ENCODE measurements at places on chromosomes 1 and 21.

GRCh38 chr1:83632906-83633305 is 366.0 kb downstream of the TTLL7 start:
- no peak for DNase-seq

- DNase-seq: peak; percentile 64
Observed at GRCh38 chr1:196558411-196558810, 49.8 kb downstream of the KCNT2 start.

- no peak for DNase-seq
Observed at GRCh38 chr1:74180490-74180889, 17.5 kb downstream of the LRRIQ3 start.

GRCh38 chr1:62841587-62842169 is 57.7 kb downstream of the ATG4C start:
- DNase-seq: peak; percentile 56

DNA sequence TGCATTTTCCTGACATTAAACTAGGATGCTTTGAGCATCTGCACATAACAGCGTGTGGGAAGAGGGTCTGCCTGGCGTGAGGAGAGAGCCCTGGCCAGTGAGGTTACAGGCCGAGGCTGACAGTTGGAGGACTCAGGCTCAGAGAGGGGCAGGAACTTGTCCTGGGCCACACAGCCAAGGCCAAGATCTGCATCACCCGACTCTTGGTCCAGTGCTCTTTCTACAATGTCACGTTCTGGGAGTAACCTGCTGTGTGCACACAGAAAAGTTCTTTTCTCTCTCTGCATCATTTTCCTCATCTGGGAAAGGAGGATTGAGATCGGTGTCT is 42.8 kb upstream of the RUNX3 start:
- DNase-seq: no peak

GRCh38 chr1:31614414-31615005 is 3.0 kb upstream of the HCRTR1 start:
- DNase-seq: no peak

GRCh38 chr1:212470059-212470458 is 37.3 kb downstream of the NENF start:
- peak; percentile 86 for DNase-seq

DNA sequence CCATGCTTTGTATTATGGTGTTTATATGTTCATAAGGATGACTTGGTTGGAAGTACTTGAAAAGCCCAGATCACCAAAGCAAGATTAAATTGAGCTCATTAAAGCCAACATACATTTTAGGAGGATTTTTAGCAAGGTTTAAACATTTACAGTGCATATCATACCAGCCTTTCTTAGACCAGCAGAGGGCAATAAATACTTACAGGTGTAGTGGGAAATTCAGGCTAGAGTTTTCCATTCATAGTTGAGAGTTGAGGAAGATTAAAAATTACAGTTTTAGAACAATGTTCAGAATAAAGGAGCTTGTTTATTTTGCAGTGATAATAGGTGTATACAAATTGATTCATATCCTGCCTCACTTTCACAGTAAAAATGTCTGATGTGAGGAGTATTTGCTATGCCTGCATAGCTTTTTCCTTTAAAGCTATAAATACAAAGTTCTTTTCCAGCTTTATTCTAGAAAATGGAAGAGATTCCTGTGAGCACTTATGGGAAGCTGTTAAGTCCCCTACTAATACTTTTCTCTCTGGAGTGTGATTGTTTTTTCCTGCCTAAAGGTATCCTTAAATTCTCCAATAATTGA is 35.3 kb downstream of the DTL start:
- DNase-seq: peak; percentile 49

DNA sequence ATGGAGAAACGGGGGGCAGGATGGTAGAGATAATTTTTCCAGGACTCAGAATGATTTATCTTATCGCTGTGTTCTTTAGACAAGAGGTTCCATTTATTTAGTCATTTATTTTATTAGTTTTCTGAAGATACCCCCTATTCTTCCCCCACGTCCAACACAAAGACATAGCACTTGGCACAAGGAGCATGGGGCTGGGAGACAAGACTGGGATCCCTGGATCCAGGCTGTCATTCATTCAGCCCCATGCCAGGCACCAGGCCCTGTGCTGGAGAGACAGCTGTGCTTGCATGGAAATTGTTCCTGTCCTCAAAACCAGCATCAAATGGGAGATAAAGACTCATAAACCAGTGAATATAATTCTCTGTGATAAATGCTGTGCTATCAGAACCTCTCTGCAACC is 27.1 kb upstream of the PLXNA2 start:
- no peak for DNase-seq

GRCh38 chr1:67683316-67683715 is 1.7 kb upstream of the GADD45A start:
- peak; percentile 67 for DNase-seq

DNA sequence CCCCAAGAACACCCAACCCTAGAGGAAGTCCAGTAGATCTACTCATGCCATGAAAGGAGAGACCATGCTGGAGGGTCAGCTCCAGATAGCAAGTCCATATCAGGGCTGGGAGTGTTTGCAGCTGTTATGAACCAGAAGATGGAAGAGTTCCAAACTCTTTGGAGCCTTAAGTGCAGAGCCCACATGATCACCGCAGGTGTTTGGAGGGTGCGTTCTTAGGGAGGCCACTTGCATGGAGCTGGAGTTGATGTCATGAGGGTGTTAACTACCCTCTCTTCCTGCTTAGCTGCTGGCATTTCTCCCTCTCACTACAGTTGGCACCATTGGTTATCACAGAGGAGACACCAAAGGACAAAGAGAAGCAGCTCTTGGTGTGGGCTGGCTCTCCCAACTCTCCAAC is 616.9 kb downstream of the AJAP1 start:
- DNase-seq: no peak

GRCh38 chr1:28886731-28887418 is 27.5 kb upstream of the EPB41 start:
- DNase-seq: peak; percentile 74

- DNase-seq: no peak
Observed at GRCh38 chr1:19802269-19802668, 2.6 kb upstream of the TMCO4 start.

GRCh38 chr1:53462769-53463501 is 3.7 kb downstream of the DMRTB1 start:
- DNase-seq: no peak

DNA sequence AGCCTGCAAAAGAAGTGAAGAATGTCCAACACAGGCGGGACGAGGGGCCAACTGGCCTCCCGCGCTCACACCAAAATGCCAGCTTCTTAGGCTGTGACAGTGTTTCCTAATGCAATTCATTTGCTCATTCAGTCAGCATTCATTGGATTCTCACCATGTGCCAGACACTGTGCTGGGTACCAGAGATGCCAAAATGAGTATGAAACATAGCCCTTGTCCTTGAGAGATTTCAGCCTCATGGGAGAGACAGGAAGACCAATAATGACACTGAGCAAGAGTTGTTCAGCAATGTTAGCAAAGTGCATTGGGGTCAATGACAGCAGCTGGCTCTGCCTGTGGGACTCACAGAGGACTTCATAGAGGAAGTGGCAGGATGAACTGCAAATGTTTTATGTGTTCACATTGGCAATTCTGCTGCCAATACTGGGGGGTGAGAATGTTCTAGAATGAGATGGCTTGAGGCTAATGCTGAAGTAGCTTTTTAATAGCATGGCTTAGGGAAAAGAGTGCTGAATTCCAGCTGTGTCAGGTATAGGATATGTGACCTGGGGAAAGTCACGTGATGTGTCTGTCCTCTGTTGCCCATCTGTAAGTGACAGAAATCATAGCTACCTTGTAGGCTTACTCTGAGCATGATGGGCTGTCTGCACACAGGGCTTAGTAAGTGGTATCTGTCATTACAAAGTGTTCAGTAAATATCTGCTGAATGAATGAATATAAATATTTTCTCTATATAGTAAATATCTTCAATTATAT is 58.3 kb upstream of the KIF26B start:
- no peak for DNase-seq

DNA sequence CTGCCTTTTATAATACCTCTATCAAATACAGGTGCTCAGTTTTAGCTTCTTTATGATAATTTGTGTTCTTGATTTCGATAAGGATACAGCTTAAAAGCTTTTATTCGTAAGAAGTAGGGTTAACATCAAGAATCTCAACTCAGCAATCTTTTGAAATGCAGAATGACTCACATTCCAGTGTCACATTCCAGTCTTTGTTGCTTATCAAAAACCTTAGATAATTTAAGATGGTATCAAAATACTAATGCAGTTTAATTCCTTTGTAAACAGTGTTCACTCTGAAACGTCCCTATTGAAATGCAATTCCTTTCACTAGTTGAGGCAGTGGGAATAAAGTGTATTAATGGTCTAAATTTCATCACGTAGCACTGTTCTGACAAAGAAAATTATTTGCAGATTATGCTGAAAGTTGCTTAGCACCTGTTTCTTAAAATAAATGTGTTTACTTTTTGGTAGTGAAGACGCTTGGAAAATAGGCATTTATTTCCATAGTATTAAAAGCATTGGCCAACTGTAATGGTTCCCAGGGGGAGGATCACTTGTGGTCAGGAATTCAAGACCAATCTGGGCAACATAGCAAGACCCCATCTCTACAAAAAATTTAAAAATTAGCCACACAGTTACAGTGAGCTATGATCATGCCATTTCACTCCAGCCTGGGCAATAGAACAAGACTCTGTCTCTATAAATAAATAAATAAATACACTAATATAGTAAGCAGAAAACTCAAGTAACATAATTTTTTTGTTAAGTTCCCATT is 10.1 kb upstream of the CNN3 start:
- no peak for DNase-seq

GRCh38 chr21:46304955-46305354 is 18.7 kb downstream of the C21orf58 start:
- no peak for DNase-seq

DNA sequence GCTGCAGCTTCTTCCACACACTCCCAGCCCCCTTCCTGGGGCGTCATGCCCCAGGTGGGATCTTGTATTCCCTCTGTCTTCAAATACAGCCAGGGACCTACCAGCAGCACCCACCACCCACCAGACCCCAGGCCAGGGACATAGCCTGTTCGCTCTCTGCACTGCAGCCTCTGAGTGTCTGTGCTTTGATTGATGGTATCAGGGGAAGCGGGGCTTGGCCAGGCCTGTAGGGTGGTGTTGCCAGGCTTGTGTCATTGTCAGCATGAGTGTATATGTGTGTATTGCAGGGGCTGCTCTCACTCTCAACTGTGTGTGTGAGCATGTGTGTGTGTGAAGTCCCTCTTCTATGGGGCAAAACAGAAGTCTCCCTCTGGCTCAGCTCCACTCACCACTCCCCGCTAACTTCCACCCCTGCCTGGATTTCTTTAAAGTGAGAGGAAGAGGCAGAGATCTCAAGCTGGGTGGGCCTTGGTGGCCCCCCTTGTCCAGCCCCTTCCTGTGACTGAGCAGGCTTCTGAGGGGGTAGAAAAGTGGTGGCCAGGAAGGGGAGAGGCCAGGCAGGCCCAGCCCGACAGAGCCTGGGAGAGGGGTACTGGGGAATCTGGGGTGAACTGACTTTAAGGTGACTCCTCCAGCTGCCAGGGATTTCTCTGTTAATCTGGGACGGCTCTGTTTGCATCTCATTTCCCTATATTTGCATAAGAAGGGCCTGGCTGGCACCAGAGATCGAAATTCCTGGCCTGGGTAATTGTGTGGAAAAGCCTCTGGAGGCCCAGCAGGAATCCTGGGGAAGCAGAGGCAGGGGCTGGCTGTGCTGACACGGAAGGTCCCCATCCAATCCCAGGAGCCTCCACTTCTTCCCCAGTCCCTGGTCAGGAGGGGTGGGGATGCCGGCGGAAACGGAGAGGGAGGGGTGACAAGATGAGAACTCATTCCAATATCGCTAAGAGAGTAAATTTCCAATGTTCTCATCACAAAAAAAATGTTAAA is 18.6 kb upstream of the ADGRB2 start:
- DNase-seq: peak; percentile 24

- peak; percentile 86 for DNase-seq
Observed at GRCh38 chr1:185017338-185017737, 28.0 kb upstream of the RNF2 start.

DNA sequence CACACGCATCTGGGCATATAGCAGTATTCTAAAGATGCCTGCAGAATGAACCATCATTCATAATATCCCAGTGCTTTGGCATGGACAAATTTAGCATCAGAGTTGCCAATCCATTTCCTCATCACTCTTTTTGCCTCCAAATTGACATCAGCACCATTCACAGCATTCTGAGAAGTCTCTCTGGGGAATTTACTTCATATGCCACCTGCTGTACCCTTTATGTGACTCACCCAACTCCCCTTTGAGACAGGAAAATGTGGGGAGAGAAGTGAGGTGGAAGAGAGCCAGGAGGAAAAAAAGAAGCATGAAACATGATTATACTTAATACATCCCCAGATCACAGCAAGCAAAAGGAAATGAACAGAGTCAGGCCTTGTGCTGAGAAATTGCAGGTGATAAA is 37.4 kb downstream of the RAB3B start:
- DNase-seq: no peak

- DNase-seq: no peak
Observed at GRCh38 chr1:116740296-116740695, 13.9 kb upstream of the CD2 start.

DNA sequence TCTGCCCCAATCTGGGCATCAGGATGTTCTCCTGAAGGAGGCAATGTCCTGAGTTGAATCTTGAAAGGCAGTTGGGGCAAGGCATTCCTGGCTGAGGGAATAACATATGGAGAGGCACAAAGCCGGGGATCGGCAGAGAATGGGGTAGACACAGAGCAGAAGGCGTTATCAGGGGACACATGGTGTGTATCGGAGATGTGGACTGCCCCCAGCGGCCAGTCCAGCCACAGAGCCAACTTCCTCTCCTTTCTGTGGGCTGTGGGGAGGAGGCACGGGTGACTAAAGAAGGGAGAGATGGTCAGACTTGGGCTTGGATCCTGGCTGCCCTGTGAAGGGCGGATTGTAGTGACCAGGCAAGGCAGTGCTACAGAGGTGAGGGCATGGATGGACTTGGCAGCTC is 32.1 kb downstream of the FOXD2 start:
- no peak for DNase-seq

DNA sequence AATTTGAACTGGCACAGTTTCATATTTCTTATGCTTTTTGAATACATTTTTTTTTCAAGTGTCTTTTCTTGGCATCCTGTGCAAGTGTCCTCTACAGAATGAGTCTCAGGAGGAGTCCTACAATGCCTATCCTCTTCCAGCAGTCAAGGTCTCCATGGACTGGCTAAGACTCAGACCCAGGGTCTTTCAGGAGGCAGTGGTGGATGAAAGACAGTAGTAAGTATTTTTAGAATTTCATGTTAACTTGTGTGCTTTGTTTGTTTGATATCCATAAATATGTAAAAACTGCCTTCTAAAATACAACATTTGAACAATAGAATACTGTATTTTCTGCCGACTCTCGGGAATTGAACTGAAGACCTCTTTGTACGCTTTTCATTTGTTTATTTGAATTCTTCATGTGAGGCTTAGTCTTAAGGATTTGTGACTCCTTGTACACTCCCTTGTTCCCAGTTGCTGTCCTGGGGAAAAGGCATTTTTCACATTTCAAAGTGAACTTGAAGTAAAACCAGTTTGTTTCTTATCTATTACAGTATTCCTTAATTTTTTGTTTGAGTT is 56.6 kb downstream of the NCF2 start:
- no peak for DNase-seq

GRCh38 chr1:48205522-48205921 is 17.0 kb upstream of the SLC5A9 start:
- DNase-seq: no peak
